AG04449 (cell line): ENCODE measurements at places on chromosomes 12 and 14.

DNA sequence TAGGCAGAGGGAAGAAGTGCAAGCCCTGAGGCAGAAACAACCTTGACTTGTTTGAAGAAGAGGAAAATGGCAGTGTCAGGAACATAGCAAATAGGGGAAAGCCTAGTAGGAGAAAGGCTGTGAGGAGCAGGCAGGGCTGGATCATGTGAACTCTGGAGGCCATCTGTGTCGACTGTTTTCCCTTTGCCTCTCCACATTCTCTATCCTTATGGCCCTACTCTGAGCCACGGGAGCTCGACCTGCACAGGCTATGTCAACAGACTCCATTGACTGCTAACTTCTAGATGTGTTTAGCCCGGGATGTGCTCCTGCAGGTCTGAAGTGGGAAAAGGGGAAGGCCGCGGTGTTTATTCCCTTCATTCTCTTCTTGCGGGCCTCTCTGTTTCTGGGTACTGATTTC, 35.2 kb downstream of the EGLN3 start:
- no peak for DNase-seq

GRCh38 chr12:74515849-74516248, 21.8 kb upstream of the ATXN7L3B start:
- no peak for DNase-seq

DNA sequence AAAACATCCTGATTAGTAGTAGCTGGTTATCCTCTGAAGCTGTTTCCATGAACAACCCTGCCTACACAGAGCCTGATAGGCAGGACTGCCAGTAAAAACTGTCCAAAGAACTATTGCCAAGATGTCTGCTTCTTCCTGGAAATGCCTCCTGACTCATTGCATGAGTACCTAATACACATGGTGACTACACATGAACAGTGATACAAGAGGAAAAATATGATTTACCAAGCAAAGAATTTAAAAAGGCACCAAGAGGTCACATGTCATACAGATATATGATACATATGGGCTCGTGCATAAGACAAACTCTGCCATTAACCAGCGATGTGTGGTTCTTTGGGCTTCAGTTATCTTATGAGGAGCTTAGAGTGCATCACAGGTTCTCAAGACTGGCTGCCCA, 552.3 kb downstream of the SLC16A7 start:
- peak; percentile 76 for DNase-seq

- no peak for DNase-seq
These were observed 14.4 kb downstream of the CHFR start for GRCh38 chr12:132872975-132873421.

DNA sequence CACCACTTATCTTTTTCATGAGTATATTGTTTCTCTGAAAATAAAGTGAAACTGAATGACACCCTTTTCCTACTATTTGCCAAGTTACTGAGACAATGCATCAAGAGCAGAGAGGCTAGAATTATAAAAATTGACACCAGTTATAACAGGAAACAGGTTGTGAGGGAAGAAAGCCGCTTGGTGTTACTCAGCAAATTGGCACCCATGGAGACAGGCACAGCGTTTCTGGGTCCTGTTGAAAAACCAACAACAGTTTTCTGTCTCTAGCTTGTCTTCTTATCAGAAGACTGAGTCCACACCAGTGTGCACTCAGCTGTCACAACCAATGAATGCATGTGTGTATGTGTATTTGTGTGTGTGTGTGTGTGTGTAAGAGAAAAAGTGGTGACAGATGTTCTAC, 267.7 kb downstream of the KCNH5 start:
- DNase-seq: no peak
